A549 treated with dexamethasone at 1 μM for 4 hours (cell line): ENCODE measurements at places on chromosomes 11 and 22. TPM values are rescaled to one million over a fixed set of nuclear protein-coding genes. Genes with fewer than 3 reads are reported as not detected.

Gene FDXACB1
- total RNA-seq = 1.4 to 1.6 TPM (median 1.5 TPM) in 5 replicates

Gene MS4A3
- total RNA-seq = not detected in 5 replicates

Gene GPR83
- total RNA-seq = 0.07 to 0.17 TPM (median 0.13 TPM) in 5 replicates

Gene OR8G1
- total RNA-seq = not detected in 5 replicates

Gene PATE2
- not detected in 5 replicates for total RNA-seq

Gene SLC22A6
- total RNA-seq = not detected in 5 replicates

Gene OR8B12
- total RNA-seq = not detected in 5 replicates
